ENCODE measurements at places on chromosomes 2 and 18.
A peak's percentile ranks its signal among the peaks of the same experiment; 100 is the strongest.

DNA sequence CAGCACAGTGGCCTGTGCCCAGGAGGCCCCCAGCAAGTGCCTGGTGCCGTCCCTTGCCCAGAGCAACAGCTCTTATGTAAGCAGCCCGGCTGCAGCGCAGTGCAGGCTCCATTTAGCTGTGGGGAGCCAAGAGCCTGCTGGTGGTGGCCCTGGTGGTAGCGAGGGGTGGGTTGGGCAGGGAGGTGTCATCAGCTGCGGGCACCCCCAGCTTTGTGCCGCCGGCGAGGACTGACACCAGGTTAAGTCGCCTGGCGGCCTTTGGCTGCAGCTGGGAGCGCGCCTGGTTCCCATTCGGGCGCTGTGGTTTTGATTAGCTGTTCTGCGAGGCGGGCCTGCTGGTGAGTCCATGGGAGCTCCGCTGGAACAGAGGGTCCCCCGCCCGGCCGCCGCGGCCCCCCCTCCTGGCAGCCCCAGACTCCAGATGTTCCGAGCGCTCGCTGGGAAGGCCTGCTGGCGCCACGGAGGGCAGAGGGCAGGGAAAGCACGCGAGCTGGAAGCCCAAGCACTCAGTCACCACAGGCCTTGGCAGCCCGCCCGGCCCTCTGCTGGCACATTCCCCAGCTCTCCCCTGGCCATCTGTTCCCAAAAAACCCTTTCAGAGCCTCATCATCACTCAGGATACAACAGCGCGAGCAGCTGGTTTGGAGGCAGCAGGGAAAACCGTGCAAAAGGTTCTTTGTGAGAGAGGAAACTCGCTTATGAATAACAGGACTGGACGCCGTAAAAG is 18.4 kb downstream of the ATOH8 start:
- DNase-seq = peak; percentile 89

DNA sequence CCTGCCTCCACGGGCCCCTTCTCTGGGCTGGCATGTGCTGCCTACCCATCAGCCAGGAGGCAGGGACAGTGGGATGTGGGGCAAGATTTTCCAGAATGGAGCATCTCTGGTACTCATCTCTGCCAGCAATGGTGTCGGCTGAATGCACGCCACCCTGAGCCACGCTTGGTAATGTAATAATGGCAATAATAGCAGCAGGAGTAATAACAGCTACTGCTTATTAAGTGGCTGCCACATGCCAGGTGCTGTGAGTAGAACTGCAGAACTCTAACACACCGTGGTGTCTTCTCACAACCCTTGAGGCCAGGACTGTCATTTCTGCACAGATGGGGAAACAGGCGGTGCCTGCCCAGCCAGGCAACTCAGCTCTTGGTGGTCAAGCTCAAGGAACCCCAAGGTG is 113.6 kb downstream of the CELF4 start:
- no peak for DNase-seq

GRCh38 chr2:161172901-161173540 is 12.8 kb downstream of the TANK start:
- no peak for DNase-seq

DNA sequence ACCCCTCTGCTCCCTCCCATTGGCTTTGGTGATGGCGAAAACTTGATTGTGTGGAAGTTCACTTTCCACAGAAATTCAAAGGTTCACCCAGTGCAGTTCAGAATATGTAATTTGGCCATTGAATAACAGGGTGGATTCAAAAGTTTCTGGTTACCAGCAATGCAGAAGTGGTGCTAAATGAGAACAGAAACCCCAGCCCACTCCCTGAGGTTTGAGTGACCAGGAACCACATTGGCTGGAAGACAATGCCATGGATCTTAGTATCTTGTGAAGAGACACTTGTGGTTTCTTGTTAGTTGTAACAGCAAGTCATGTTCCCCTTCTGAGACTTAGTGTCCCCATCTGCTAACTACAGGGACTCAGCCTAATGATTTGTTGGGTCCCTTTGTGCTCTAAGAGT is 49.8 kb downstream of the QPCT start:
- DNase-seq = peak; percentile 85

DNA sequence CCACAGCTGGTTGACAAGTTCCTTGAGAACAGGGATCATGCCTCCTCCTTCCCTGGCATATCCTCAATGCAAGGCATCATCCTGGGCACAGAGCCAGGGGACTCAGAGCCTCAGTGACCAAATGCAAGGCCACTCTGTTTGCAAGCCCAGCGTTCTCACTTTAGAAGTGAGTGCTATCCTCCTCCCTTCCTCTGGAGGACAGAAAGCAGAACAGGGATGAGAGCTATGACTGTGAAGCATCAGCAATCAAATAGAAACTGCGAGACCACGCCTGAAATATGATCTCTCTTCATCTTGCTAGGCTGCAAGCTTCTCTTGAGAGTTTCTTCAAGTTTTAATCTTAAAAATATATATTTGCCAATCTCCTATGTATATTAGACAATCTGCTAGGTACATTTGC is 119.8 kb downstream of the LRATD1 start:
- no peak for DNase-seq

DNA sequence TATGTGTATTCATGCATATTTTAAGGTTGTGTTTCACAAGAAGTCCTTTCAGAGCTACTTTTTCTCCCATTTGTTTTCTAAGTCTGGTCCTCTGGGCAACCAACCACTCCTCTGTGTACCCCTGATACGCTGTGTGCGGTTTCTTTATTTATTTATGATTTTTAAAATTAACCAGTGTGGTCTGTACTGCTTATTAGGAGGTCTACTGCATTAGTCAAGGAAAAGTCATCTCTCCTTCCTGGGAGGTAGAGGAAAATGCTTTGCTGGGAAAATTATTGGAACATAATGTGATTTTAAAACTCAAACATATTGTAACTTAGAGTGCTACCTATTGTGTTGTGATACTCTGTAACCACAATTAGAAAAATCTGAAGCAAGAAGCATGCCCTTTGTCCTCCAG is 1404.3 kb downstream of the SUCLG1 start:
- no peak for DNase-seq

DNA sequence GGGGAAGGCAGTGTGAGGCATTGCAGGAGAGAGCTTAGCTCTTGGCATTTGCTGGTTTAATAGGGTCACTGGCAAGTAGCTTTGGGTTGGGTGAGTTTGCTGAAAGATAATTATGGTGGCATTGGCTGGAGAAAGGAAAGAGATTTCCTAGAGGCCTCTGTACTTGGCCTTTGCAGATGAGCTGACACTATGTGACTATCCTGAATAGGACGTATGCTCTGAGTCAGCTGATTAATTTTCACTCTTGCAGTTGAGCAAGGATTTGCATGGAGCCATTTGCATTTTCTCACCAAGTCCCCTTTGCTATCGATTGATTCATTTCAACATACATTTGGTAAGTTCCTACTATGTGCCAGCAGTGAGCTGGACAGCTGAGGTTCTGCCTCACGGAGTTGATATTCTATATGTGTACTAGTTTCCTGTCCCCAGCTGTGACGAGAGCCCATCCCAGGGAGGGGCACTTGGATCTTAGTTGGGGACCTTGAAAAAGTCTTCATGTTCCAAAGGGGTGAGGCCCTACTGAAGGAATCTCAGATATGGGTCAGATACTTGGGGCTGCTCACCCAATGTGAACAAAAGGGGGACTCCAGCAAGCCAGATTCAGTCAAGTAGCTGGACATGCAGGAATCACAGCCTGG is 245.7 kb downstream of the LOXHD1 start:
- DNase-seq = no peak

DNA sequence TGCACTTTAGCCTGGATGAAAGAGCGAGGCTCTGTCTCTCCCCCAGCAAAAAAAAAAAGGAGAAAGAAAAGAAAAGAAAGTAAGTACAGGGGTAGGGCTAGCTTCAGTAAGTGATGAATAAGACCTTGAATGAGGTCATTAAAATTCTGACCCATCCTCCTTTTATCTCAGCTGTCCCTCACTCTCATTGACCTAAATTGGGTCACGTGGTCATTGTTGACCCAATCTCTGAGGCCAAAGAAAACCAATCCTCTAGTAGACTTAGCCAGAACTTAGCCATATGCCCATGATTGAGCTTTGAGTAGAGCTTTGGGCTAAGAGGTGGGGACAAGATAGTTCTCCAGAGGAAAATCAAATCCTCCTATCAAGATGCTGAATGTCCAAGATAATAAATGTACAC is 149.3 kb downstream of the PDE11A start:
- DNase-seq = no peak

- DNase-seq = no peak
These were observed 48.4 kb upstream of the LAPTM4A start for GRCh38 chr2:20099780-20100179.

DNA sequence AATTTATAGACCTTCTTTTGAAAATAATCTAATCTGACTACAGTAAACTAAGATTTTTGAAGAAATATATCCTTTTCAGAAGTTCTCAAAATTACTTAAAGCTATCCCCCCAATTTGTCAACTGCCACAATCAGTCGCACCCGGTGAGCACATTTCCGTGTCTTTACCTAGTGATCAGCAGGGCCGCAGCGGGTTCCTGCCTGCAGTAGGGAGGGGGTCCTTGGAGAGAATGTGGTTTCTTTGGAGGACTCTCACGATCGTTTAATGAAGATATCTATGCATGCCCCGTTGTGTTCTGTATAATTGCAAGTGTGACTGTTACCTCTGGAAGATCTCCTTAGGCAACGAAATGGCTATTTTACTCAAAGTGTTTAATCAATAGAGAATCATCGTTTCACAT is 251.9 kb upstream of the RAB12 start:
- DNase-seq = no peak

DNA sequence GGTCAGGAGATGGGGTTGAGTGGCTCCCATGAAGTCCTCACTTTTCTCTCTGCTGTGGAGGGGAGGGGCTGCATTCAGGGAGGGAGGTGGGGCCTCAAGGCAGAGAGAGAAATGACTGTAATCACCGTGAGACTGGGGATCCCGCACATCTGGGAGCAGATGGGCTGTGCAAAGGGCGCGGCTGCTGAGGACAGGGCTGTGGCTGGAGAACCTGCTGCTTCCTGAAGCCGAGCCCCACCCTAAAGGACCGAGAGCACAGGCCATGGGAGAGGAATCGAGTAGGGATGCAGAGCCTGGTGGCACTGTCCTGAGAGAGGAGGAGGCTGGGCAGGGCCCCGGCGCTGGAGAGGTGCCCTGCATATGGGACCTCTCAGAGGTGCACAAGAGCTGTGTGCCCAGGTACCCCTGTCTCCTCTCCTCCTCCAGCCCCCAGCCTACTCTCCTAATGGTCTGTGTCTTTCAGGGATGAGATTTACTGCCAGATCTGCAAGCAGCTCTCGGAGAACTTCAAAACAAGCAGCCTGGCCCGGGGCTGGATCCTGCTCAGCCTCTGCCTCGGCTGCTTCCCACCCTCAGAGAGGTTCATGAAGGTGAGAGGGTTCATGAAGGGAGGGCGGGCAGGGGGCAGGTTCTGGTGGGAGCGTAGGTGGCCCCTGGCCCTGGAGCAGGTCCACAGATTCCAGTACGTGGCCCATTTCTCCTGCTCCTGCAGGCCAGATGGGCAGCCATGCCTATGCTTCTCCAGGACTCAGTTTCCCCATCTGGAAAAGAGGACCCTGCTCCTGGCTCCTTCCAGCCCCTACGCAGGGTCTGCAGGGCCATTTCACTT is 25.9 kb upstream of the GPR17 start:
- DNase-seq = no peak

DNA sequence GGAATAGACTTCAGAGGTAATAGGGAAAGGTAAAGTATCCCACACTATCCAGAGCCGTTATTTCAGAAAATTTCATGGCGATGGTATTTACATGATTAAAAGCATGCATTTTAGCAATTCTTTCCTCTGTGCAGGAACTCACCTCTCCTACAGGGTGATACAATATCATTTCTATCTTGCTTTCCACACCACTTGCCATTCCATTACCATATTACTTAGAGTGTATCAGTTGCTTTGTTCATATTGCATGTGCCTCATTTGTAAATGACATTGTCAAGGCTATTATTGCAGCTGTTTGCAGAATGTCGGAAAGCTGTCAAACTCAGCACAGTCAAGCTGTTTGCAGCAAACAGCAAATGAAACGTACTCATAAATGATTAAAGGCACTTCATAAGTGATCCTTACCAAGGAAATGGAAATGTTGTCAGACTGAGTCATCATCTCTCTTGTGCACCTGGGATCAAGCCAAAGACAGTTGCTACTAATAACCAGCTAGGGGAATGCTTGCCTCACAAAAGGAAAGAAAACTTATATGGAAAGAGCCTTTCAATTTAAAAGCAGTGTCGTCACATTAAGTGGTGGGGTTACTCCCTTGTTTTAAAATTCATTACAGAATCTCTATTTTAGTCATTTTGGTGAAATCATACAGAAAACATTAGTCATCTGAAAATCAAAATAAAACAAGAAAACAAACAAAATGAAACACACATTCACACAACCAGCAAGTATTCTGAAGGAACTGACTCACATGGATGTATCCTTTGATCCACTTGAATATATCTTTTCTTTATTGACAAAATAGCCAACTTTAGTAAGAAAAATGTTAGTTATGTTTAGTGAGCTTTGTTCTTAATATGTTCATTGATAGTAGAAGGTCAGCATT is 1064.1 kb upstream of the CNTNAP5 start:
- DNase-seq = no peak

DNA sequence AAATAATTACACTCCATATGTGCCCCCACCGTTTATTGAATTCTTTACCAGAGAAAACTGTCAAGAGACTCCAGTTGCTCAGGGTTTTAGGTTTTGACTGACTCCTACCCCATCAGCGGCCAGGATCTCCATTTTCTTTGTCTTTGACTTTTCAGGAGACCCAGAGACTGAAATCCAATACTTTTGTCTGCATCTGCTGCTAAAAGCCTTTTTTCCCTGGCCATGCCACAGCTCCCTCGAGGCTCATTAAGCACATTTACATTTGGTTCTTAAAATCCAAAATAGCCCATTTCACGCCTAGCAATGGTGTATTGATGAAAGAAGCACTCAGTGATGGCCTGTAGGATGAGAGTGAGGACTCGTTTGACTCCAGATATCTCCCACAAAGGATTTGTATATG is 332.6 kb upstream of the ACVR2A start:
- DNase-seq = no peak

DNA sequence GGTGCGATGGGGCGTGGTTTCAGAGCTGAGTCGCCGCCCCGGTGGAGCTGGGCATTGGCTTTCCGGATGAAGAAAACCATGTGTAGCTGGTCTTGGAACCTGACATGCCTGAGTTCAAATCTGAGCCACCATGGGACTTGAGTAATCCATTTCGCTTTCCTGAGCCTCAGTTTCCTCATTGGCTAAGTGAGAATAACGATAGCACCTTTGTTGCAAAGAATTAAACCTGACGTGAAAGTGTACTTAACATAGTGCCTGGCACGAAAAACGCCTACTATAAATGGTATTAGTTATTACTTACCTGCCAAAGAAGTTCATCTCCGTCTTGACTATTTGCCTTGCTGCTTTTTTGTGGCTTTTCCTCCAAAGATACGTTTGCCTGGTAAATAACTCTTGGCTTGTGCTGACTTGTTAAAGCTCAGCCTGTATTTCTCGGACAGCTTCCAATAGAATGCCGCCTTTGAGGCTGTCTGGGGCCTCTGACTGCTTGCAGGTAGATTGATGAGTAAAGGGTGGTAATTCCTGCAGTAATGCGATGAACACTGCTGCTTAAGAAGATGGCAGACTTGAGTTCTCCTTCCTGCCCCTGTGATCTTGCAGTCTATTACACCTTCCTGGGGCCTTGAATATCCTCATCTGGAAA is 1.3 kb downstream of the CDCA7 start:
- DNase-seq = no peak

All from suppressor macrophage (primary cell).